ENCODE measurements at places on chromosomes 13 and 19. TPM values are rescaled to one million over a fixed set of nuclear protein-coding genes. Genes with fewer than 3 reads are reported as not detected.

Gene CEACAM18
- not detected for polyA plus RNA-seq

Gene ZNF154
- 27.8 TPM for polyA plus RNA-seq

Gene POSTN
- 719 TPM for polyA plus RNA-seq

Gene HPN
- 48.5 TPM for polyA plus RNA-seq

Gene ZNF835
- 5.1 TPM for polyA plus RNA-seq

Gene DAPK3
- 38.4 TPM for polyA plus RNA-seq

Gene SIGLEC5
- polyA plus RNA-seq = 0.39 TPM

Gene PROZ
- 0.21 TPM for polyA plus RNA-seq

Gene CCDC8
- polyA plus RNA-seq = 41.9 TPM

Gene SLC7A10
- 0.48 TPM for polyA plus RNA-seq

Gene HIF3A
- polyA plus RNA-seq = 112 TPM

Gene ZNF491
- 7.6 TPM for polyA plus RNA-seq

Gene ILF3
- 275 TPM for polyA plus RNA-seq

Gene ANKLE1
- 1.7 TPM for polyA plus RNA-seq

- DNase-seq = no peak
These were observed 103.8 kb downstream of the SLC10A2 start for GRCh38 chr13:102962430-102962829.

DNA sequence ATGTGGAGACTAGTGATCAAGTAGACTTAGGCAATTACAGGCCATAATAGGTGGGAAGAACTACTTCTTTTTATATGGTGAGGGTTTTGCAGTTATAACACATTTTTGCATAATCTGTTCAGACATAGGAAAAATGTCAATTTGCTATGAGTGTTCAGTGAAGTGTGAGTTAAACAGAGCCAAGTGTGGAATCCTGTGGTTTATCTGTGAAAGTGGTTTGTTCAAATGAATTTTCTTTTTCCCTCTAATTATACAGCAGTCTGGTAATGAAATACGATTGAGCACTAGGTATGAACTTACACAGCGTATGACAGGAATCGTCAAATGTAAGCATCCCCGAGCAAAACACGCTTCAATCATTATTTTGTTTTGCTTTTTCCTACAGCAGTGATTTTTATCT is 178.3 kb downstream of the STK24 start:
- DNase-seq = no peak

- DNase-seq = no peak
These were observed at the start of gene CADM4 for GRCh38 chr19:43639519-43640423. TSS of gene CADM4 (minus strand) at chr19:43639850. CDS start at chr19:43639790, 60 bp downstream.

GRCh38 chr19:51139299-51140014 is 2.6 kb upstream of the SIGLEC7 start:
- no peak for DNase-seq

DNA sequence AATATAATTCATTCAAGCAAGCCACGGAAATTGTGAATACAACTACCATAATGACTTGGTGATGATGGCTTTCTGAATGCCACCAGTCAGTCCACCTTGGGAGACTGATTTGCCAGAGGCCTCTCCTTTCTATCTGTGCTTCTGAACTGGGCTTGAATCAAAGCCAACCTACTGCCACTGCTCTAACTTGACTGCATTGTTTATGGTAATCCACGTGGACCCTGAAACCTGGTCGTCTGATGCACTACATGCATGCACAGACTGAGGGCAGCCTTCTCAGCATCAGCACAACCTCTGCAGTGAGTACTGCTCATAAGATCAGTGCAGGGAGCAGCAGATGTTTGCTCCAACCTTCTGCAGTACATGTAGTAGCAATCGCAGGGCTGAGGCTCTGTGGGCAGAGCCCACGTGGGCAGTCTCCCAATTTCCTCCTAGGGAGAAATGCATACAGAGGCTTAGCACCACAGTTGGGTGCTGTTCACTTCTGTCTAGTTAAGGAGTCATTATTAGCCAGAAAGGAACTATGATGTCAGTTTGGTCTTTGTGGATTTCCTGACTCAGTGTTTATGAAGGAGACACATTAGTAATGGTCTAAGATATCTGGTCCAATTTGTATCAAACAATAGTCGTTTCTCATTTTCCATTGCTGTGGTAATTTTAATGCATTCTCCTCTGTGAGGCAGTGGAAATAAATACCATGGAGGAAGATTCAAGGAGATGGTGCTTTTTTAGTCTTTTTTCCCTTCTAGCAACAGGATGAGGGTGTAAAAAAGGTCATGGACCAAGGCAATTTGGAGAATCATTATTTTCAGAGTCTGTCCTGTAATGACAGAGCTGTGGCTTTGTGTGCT is 82.5 kb downstream of the AKAP11 start:
- DNase-seq = no peak

- peak; percentile 69 for DNase-seq
These were observed 15.5 kb downstream of the MAST3 start for GRCh38 chr19:18112989-18113478.

GRCh38 chr13:88866195-88866594 is 1195.0 kb downstream of the SLITRK5 start:
- DNase-seq = no peak

- no peak for DNase-seq
These were observed 74.8 kb downstream of the ABCC4 start for GRCh38 chr13:95226476-95226875.

DNA sequence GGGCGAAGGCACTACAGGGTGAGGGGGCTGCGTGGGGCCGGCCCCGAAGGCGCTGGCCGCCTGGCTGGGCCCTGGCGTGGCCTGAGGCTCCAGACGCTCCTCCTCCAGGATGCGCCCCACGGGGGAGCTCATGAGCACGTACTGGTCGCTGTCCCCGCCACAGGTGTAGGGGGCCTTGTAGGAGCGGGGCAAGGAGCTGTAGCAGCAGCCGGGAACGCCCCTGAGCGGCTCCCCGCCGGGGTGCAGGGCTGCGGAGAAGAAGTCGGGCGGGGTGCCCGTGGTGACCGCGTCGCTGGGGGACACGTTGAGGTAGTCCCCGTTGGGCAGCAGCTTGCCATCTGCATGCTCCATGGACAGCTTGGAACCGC is 3.0 kb downstream of the IRS2 start:
- no peak for DNase-seq

DNA sequence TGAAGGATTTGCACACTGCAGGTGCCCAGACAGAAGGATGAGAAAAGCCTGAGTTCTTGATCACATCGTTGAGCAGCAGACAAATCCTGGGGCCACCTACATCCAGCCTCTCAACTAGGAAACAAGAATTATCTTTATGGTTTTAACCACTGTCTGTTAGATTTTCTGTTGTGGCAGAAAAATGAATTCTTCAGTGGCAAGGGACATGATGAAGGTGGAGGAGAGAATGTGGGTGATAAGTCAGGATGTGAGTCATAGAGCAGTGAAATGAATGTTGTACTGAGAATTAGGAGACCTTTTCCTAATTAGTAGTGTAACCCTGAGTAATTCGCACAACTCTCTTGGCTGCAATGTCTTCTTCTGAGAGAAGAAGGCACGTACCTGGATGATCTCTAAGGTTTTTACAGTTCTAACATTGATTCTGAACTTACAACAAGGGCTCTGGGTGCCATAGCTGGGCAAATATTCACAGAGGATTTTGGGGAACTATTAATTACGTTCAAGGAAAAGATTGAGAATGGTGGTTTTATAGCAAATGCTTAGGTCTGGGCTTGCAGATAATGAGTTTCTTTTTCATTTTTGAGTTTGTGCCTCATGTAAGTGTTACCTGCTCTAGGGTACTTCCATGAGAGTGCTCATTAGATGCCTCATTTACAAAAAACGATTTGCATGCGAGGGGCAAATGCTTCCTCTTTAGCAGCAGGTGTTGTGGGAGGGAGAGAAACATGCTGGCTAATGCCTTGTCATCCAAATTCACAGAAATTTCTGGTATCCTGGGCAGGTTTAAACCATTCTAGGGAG is 111.0 kb upstream of the KL start:
- no peak for DNase-seq

GRCh38 chr19:19053508-19054314 is 10.1 kb upstream of the SLC25A42 start:
- DNase-seq = no peak

GRCh38 chr19:54203151-54203611 is 2.5 kb downstream of the RPS9 start:
- DNase-seq = no peak

GRCh38 chr13:23794267-23795161 is 94.7 kb downstream of the MIPEP start:
- DNase-seq = peak; percentile 86

DNA sequence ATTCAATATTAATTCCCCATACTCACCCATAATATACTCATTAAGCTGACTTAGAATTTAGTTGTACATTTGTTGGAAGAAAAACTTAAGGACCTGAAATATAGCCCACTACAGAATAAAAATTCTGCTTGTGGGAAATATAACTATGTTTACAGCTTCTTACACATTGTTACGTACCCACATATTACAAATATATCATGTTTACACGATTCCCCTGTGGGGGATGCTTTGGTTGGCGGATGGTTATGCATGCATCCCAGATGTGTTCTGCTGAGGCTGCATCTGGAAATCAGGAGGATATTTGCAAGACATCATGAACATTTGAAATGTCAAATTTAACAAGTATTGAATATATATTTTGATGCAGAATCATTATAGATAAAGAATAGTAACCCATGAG is 79.5 kb upstream of the KL start:
- DNase-seq = no peak

- no peak for DNase-seq
These were observed 3.1 kb downstream of the CD320 start for GRCh38 chr19:8304841-8305621.

DNA sequence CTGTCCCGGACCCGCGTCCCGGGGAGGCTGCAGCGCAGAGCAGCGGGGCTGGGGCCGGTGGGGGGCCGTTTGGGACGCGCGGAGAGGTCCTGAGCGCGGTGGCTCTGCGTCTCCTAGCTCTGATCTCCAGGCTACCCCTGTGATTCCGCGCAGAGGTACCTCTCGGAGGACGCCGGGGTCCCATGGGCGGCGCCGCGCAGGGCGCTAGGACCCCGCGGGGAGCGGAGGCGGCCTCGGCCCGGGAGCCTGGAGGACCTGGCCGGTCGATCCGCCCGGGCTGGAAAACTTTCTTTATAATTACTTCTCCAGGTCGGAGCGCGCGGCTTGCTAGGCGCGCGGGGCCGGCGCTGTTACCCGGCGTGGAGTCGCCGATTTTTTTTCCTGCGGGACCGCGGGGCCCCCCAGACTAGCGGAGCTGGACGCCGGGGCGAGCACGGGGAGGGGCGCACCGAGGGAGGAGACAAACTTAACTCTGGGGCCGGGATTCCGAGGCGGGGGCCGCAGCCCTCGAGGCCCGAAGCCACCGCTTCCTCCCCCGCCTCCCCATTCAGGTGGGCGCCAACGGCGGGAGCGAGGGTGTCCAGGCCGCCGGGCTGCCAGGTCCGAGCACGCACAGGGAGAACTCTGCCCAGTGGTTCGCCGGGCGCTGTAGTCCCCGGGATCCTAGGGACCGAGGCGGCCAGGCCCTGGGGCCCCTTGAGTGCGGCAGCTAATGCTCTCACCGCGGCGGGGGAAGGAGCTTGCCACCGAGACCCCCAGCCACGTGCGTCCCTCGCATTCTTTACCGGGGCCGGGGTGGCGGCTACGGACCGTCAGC is 848 bp upstream of the CEBPA start:
- DNase-seq = no peak

- DNase-seq = no peak
These were observed 68.8 kb downstream of the CPAMD8 start for GRCh38 chr19:16957855-16958254.

- DNase-seq = no peak
These were observed 199.2 kb downstream of the DLEU7 start for GRCh38 chr13:50644081-50644871.

DNA sequence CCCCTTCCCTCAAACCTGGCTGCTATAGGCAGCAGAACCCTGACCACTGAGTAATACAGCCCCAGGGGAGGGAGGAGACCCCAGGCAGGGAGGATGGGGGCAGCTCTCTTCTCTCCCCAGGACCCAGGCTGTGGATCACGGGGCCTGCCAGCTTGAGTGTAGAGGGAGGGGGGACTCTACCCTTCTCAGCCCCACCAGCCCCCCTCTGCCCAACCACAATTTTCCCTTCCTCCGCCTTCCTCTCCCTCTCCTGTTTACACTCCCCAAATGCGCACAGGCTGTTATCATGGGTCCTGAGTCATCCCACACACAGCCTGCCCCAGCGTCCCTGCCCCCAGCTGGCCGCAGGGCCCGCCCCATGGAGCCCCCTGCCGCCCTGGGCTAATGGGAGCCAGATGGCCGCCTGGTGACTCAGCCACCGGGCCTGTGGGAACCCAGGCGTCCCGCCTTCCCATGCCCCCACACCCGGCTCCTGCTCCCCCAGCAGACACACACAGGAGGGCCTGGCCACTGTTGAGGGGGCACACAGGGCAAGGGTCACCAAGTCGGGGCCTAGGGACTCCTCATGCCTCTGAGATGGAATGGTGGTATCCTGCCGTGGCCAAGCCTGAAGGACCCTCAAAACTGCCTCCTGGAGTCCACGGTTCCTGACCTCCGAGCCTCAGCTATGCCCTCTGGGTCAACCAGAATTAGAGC is 13.6 kb downstream of the CCDC97 start:
- no peak for DNase-seq

- no peak for DNase-seq
These were observed 28.6 kb downstream of the AKT2 start for GRCh38 chr19:40256512-40256911.

DNA sequence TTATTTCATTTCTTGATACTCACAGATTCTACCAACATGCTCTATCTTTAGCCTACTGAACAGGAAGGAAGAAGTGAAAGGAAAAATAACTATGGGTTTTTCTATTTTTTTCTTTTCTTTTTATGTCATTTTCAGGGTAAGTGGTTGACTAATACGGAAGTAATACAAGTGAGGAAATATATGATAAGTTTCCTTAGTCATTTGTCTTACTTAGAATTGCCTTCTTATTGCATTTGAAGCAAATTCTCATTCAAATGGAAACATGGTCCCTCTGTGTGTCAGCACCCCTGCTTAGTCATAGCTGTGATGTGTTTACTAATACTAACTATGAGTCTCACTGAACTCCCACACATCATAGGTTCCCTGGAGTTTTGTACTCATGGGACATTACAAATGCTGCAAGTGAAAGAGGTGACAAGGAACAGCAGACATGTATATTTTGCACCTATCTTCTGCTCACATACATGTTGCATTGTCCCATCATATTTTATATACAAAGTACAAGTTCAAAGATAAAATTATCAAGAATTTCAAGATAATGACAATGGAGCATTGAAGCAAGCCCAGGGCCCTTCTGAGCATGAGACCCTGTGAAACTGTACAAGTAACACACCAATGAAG is 60.1 kb downstream of the DCT start:
- no peak for DNase-seq

Data from right lung (tissue), 10 donors.